ENCODE measurements at places on chromosomes 5 and 9. TPM values are rescaled to one million over a fixed set of nuclear protein-coding genes. Genes with fewer than 3 reads are reported as not detected.

DNA sequence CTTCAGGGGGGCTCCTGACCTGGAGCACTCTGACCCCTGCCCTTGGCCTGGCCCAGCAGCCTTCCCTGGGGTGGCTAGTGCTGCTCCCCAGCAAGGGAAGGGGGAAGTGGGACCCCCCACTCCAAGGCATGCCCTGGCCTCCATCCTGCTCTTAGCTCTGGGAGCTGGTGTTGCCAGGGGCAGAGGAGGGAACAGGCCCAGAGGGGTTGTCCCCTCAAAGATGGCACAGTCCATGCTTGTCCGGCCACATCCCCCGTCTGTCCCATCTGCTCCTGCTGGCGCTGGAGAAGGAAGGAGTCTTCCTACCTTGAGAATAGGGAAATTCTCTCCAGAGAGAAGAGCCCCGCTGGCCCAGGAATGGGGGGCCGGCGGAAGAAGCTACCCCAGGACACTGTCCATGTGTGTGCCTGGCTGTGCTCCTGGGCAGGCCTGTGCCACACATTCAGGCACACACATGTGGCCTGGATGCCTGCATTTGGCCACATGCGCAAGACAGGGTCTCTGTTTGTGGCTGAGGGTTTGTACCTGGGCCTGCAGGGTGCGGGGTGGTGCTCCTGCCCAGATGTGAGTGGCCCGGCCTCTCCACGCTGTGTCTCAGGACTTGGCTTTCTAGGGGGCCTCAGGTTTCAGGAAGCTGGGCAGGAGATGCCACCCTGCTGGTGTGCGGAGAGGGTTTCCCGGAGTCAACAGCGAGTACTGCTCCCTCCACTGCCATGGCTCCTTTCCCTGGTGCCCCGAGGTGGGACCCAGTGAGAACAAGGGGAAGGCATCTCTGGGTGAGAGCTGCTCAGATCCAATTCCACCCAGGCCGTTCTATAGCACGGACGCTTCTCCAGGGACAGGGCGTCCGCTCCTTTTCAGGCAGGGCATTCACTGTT lies 247.1 kb downstream of the PBX3 start:
- DNase-seq: no peak

DNA sequence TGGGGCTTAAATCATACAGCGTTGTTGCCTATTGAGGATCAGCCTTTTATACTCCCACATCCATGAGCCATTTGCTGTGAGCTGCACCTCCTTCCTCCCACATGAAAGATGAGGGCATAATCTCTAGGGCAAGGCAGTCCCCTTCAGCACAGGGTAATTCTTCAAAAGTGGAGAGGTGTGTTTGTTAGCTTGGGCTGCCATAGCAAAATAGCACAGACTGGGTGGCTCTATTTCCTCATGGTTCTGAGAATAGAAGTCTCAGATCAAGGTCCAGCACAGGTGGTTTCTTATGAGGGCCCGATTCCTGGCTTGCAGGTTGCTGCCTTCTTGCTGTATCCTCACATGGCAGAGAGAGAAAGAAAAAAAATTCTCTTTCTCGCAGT lies 121.8 kb upstream of the SLC12A2 start:
- no peak for DNase-seq

DNA sequence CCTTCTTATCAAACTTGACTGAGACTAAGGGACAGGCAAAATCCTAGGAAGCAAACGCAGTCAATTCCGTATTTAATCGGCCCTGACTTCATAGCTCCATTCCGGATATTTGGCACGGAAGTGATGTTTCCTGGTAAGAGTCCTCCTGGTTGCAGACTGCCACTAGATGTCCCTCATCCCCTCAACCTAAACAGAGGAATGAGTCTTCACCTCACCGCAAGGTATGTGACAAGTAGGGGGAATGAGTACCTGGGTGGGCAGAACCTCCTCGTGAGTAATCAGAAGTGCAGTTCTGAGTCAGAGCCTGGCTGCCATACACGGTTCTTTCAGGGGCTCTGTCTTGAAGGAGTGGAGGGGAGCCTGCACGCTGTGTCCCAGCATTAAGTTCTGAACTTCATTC lies 173.6 kb downstream of the MUSK start:
- no peak for DNase-seq

DNA sequence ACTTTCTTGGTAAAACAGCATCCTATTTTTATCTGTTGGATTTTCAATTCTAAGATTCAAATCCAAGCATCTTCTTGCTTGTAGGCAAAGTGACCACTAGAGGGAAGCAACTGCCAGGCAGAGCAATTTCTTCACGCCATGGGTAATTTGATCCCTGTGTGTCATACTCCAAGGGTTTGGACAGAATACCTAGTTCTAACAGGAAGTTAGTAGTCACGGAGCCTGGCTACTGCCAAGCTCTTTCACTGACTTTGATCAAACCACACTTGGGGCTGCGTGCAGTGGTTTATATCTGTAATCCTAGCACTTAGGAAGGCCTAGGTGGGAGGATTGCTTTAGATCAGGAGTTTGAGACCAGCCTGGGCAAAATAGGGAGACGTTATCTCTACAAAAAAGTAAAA lies 473.6 kb upstream of the TNC start:
- DNase-seq: no peak

DNA sequence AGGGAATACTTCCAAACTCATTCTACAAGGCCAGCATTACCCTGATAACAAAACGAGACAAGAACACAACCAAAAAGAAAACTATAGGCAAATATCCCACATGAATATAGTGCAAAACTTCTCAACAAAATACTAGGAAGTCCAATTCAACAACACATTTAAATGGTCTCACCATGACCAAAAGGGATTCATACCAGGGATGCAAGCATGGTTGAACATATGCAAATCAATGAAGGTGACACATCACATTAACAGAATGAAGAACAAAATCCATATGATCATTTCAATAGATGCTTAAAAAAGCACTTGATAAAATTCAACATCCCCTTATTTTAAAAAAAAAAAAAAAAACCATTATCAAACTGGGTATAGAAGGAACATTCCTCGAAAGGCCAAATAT lies 186.0 kb downstream of the DTWD2 start:
- DNase-seq: no peak

DNA sequence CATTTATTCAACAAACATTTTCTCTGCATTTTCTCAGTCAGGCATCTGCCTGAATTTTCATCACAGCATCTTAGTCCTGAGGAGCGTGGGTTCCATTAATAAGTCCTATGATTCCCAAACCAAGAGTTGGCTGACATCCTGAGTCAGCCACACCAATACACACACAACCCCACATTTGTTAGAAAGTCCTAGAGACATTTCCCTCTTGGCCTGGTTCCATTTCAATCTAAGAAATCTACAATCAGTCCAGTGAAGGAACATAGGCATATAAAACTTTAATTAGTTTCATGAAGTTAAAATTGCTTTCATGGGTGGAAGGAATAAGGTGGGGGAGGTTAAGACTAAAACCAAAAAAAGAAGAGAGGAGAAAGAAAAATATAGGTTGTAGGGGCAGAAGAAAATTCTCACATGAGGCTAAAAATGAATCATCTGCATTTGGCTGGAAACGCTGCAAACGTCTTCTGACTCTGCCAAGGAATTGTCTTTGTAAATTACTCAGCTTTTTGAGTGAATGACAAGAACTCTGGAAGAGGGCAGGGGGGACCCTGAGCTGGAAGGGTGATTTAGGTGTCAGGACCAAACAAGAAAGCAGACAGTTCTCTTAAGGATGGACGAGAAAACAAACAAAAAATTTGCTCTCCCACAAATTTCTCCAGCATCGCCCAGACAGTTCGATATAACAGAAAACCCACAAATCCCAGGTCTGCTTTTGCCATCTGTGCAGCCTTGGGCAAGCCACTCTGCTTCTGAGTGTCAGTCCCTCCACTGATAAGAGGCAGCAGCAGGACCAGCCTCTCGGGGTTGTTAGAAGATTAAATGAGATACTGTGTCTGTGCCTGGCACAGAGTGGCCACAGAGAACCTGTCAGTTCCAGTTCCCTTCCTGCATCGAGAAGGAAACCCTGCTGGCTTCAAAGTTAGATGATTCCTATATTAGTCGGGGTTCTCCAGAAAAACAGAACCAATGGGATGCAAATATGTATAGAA lies 289.7 kb downstream of the CDK5RAP2 start:
- no peak for DNase-seq

GRCh38 chr5:50733741-50734140 lies 67.3 kb downstream of the PARP8 start:
- DNase-seq: no peak

DNA sequence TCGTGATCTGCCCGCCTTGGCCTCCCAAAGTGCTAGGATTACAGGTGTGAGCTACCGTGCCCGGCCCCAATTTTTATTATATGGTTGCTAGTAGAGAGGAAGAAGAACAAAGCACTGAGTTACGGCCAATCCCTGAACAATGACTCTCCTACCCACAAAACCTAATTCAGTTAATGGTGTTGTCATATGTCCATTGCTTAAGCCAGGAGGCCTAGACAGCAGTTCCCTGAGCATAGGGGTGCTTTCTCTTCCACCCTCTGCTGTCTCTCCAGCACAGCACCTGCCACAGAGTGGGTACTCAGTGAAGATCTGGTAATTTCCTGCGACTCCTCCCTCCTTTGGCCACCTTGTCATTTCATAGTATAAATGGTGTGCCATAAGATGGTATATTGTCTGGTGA lies 21.4 kb upstream of the LTC4S start:
- no peak for DNase-seq

DNA sequence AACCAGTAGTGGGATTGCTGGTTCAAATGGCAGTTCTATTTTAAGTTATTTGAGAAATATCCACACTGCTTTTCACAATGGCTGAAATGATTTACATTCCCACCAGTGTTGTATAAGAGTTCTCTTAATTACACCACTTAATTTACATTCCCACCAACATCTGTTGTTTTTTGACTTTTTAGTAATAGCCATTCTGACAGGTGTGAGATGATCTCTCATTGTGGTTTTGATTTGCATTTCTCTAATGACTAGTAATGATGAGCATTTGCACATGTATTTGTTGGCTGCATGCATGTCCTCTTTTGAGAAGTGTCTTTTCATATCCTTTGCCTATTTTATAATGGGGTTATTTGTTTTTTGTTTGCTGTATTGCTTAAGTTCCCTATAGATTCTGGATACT lies 688.3 kb downstream of the PRR16 start:
- no peak for DNase-seq

- no peak for DNase-seq
These were observed 31.2 kb downstream of the NANS start for GRCh38 chr9:98087420-98088354.

- DNase-seq: no peak
These were observed 232.6 kb upstream of the TNC start for GRCh38 chr9:115350548-115350947.

GRCh38 chr9:132409828-132410528 lies at the start of gene CFAP77:
Gene CFAP77, plus strand, starts transcription at chr9:132410211. Its CDS starts 61 bp downstream, at chr9:132410272.
- peak; percentile 48 for DNase-seq

DNA sequence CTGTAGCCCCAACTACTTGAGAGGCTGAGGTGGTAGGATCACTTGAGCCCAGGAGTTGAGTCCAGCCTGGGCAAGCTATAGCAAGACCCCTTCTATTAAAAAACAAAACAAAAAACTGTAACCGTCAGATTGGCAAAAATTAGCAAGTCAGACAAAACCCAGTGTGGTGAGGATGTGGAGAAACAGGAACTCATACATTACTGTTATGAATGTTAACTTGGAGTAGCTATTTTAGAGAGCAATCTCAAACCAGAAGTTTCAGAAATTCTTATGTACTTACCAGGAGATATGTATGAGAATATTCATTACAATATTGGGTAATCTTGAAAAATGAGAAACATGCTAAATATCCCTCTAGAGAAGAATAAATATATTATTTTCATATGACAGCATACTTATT lies 120.3 kb downstream of the INVS start:
- no peak for DNase-seq

DNA sequence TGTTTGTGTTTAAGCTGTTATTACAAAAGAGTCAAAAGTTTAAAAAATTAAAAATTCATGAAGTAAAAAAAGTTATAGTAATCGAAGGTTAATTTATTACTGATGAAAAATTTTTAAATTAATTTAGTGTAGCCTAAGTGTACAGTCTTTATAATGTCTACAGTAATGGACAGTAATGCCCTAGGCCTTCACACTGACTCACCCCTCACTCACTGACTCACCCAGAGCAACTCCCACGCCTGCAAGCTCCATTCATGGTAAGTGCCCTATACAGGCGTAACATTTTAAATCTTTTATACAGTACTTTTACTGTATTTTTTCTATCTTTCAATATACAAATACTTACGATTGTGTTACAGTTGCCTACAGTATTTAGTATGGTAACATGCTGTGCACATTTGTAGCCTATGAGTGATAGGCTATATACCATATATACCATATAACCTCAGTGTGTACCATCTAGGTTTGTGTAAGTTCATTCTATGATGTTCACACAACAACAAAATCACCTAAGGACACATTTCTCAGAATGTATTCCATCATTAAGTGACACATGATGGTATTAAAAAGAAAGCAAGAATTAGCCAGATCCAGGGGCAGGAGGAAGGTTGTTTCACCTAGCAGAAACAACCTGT lies 40.1 kb downstream of the DCAF10 start:
- DNase-seq: no peak

DNA sequence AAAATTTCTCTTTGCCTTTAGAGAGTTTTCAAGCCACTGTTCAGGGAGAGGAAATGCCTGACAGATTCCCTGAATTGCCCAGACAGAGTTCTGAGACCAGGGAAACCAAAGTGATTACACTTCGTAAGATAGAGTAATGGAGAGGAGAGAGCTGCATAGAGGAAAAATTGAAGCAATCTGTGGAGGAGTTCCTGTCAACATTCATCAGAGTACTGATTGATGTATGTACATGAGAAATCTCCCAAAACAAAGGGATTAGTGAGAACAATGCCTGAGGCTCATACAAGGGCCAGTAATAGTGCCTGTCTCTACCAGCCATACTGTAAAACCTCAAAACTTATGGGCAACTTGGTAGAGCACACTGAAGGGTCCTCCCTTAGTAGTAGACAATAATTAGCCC lies 79.0 kb upstream of the TRIM32 start:
- DNase-seq: no peak

DNA sequence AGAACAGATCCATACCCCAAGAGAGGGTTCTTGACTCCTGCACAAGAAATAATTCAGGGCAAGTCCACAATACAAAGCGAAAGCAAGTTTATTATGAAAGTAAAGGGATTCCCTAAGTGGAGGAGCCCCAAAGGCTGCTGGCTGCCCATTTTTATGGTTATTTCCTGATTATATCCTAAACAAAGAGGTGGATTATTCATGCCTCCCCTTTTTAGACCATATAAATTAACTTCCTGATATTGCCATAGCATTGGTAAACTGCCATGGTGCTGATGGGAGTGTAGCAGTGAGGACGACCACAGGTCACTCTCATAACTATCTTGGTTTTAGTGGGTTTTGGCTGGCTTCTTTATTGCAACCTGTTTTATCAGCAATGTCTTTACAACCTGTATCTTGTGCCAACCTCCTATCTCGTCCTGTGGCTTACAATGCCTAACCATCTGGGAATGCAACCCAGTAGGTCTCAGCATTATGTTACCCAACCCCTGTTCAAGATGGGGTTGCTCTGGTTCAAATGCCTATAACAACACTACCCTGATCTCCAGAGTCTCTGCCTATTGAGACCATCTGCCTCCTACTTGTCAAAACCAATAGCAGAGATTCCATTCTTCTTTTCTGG lies 154.4 kb upstream of the GRAMD2B start:
- no peak for DNase-seq

GRCh38 chr5:54704333-54704732 lies 186.8 kb downstream of the SNX18 start:
- DNase-seq: no peak

- no peak for DNase-seq
These were observed 946.3 kb downstream of the DTWD2 start for GRCh38 chr5:118042076-118042475.

The BAAT gene
- not detected for total RNA-seq

The RNF130 gene
- total RNA-seq: 3.8 TPM

The AP3B1 gene
- 52.3 TPM for total RNA-seq

All from activated CD4-positive, alpha-beta T cell treated with anti-CD3 and anti-CD28 coated beads, Interleukin-2, amount 10 ng/mL, durations not matched to agents 7 days and 5 days (primary cell).